NCI-H1694 (cell line): ENCODE measurements at places on chromosomes 2 and 18.
A peak's percentile ranks its signal among the peaks of the same experiment; 100 is the strongest.

GRCh38 chr2:979069-979928 lies 28.6 kb downstream of the SNTG2 start:
- no peak for DNase-seq

- DNase-seq = no peak
Measured at GRCh38 chr2:232146294-232146693, 184.8 kb downstream of the DIS3L2 start.

DNA sequence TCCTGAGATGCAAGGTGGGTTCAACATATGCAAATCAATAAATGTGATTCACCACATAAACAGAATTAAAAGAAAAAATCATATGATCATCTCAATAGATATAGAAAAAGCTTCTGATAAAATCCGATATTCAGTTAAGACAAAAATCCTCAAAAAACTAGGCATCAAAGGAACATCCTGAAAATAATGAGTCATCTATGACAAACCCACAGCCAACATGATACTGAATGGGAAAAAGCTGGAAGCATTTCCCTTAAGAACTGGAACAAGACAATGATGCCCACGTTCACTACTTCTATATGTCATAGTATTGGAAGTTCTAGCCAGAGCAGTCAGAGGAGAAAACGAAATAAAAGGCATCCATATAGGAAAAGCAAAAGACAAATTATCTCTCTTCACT lies 80.4 kb downstream of the MYO3B start:
- DNase-seq = no peak

GRCh38 chr2:53087262-53087873 lies 680.2 kb upstream of the CHAC2 start:
- no peak for DNase-seq

DNA sequence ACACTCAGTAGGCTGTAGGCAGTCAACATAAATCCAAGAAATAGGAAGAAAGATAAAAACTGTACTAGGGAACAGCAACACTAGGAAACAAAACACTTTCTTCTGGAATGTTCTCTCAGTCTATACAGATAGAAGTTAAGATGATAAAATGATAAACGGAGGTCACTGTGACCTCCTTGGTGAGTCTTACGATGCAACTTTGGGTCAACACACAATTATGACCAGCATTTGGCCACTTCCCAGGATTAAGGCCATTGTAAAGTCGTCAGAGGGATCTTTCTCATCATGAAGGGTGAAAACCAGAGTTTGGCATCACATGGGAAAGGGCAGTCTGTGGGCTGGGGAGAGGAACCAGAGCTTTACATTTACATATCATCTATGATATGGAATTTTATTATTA lies 33.4 kb downstream of the LAMA3 start:
- no peak for DNase-seq

GRCh38 chr2:119549241-119549640 lies 5.0 kb downstream of the CFAP221 start:
- DNase-seq = peak; percentile 5

DNA sequence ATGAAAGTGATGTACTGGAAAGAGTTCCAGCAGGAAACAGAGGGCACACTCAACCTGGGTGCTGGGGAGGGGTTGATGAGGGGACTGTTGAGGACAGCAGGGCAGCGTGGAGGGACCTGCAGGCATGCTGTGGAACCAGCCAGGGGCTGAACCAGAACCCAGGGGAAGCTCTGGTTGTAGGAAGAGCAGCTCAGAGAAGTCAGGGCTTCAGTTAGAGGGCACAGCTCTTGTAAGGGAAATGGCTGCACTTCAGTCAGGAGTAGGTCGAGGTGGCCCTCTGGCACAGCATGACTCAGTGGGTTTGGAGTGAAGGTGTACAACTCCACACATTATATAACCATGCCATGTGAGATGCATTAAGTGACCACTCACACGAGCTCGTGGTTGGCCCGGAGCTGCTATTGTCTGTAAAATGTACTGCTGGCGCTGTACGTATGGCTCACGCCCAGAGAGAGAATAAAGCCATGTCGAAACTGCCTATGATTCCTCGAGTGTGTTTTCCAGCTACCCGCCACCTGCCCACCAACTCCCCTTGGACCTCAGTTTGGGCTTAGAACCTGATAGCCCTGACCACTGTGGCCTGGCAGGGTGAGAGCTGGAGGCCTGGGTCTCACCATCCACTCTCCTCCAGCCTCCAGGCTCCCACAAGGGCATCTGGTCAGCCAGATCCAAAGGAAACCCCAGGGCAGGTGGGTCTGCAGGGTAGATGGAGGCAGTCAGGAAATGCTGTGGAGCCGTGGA lies 136.5 kb upstream of the HS6ST1 start:
- no peak for DNase-seq

- no peak for DNase-seq
Measured at GRCh38 chr18:76622651-76623050, 127.6 kb upstream of the ZNF516 start.

GRCh38 chr2:151946899-151947812 lies 118.9 kb upstream of the ARL5A start:
- peak; percentile 36 for DNase-seq

- no peak for DNase-seq
Measured at GRCh38 chr2:17583166-17583565, 42.7 kb downstream of the VSNL1 start.

- DNase-seq = no peak
Measured at GRCh38 chr2:97788986-97789644, 75.7 kb downstream of the ZAP70 start.

GRCh38 chr18:77115192-77115953 lies 17.2 kb downstream of the MBP start:
- DNase-seq = no peak

GRCh38 chr2:152470861-152471854 lies 136.2 kb downstream of the FMNL2 start:
- no peak for DNase-seq
